ENCODE measurements at places on chromosomes 4 and X. TPM values are rescaled to one million over a fixed set of nuclear protein-coding genes. Genes with fewer than 3 reads are reported as not detected.

The NUDT6 gene
- 4.4 TPM for total RNA-seq

The XPNPEP2 gene
- 0.20 TPM for total RNA-seq

The GAGE12F gene
- 0.64 TPM for total RNA-seq

The BBS12 gene
- total RNA-seq = 0.98 TPM

The TRPC3 gene
- total RNA-seq = 0.42 TPM

The TMSB4X gene
- total RNA-seq = 5,292 TPM

The NUDT10 gene
- total RNA-seq = 0.47 TPM

The TRMT10A gene
- 4.5 TPM for total RNA-seq

The GPR50 gene
- not detected for total RNA-seq

The STATH gene
- not detected for total RNA-seq

The ATP1B4 gene
- not detected for total RNA-seq

The UXT gene
- total RNA-seq = 182 TPM

- no peaks in the 10 kb centered on the region for H3K27me3 ChIP-seq
- no peaks in the 10 kb centered on the region for H3K36me3 ChIP-seq
- H3K4me3 ChIP-seq = no peak overlapping the region
Measured at GRCh38 chr4:169811476-169811875, 53.7 kb upstream of the HPF1 start.

- H3K27ac ChIP-seq = peak overlapping the region; percentile 80
- peaks cover 16% of the 10 kb centered on the region for H3K4me1 ChIP-seq
- H3K4me3 ChIP-seq = no peak overlapping the region
- H3K36me3 ChIP-seq = no peaks in the 10 kb centered on the region
- DNase-seq = no peak
- no peaks in the 10 kb centered on the region for H3K27me3 ChIP-seq
Measured at GRCh38 chr4:185255868-185256267, 46.5 kb downstream of the SNX25 start.

- DNase-seq = no peak
- no peak overlapping the region for H3K4me3 ChIP-seq
- H3K27me3 ChIP-seq = no peaks in the 10 kb centered on the region
- no peak overlapping the region for H3K27ac ChIP-seq
- H3K36me3 ChIP-seq = no peaks in the 10 kb centered on the region
Measured at GRCh38 chr4:139808808-139809756, 143.5 kb downstream of the MGST2 start.

- peaks cover 3% of the 10 kb centered on the region for H3K27me3 ChIP-seq
- H3K27ac ChIP-seq = no peak overlapping the region
- DNase-seq = no peak
- H3K4me1 ChIP-seq = no peaks in the 10 kb centered on the region
Measured at GRCh38 chr4:119313237-119313636, 8.7 kb downstream of the FABP2 start.

DNA sequence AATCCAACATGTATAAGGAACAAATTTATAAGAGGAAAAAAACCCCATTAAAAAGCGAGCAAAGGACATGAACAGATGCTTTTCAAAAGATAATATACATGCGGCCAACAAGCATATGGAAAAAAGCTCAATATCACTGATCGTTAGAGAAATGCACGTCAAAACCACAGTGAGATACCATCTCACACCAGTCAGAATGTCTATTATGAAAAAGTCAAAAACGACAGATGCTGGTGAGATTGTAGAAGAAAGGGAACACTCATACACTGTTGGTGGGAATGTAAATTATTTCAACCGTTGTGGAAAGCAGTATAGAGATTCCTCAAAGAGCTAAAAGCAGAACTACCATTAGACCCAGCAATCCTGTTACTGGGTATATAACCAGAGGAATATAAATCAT lies 465.4 kb downstream of the TMA16 start:
- H3K4me3 ChIP-seq = no peak overlapping the region
- no peaks in the 10 kb centered on the region for H3K27me3 ChIP-seq
- H3K27ac ChIP-seq = no peak overlapping the region
- H3K36me3 ChIP-seq = no peaks in the 10 kb centered on the region

- no peaks in the 10 kb centered on the region for H3K27me3 ChIP-seq
- DNase-seq = no peak
- H3K4me3 ChIP-seq = no peak overlapping the region
- H3K4me1 ChIP-seq = no peaks in the 10 kb centered on the region
- H3K27ac ChIP-seq = no peak overlapping the region
Measured at GRCh38 chr4:153322791-153323190, 21.7 kb upstream of the MND1 start.

DNA sequence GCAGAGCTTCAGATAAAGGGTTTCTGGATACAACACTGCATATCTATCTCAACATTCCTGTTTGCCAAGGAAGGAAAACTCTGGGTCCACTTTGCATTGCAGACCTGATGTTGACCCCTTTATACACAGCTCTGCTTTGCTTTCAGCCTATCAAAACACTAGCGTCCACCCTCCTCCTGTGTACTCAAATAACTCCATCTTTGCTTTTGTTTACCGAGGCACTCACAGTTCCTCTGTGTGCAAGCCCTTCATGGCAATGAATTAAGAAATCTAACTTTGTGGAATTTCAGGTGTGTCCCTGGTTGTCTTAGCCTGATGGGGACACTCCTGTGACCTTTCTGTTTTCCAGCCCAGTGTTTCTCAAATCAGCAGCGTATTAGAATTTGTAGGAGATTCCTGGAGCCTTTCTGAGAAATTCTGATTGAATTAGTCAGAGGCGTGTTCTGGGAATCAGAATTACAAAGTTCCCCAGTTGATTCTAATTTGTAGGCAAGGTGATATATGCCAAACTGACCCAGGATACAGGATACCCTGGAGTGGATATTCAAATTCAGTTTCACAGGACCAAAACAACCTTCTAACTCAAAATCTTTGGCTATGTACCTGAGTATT lies 68.6 kb downstream of the DTHD1 start:
- DNase-seq = no peak
- H3K4me1 ChIP-seq = peaks cover 2% of the 10 kb centered on the region

- H3K4me1 ChIP-seq = no peaks in the 10 kb centered on the region
- no peaks in the 10 kb centered on the region for H3K27me3 ChIP-seq
- H3K4me3 ChIP-seq = no peak overlapping the region
Measured at GRCh38 chr4:42819863-42820514, 72.5 kb upstream of the GRXCR1 start.

DNA sequence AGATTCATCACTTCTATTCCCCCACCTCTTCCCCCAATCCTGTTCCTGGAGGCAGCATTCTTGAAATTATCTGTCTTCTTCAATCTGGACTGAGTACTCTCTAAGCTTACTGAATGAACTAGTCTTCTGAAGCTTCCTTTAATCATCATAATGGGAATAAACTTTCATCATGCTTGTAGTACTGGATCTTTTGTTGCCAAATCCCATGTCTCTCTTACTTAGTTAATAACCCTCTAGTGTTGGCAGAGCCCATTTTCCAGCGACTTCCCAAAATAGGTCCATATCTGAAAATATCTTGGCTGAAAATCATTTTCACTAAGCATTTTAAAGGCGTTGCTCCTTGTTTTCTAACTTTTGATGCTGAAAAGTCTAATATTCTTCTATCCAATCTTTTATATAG lies 39.6 kb downstream of the RPS6KA3 start:
- H3K4me1 ChIP-seq = no peaks in the 10 kb centered on the region
- peaks cover 14% of the 10 kb centered on the region for H3K36me3 ChIP-seq
- H3K27ac ChIP-seq = no peak overlapping the region
- no peak overlapping the region for H3K4me3 ChIP-seq
- DNase-seq = no peak
- H3K27me3 ChIP-seq = no peaks in the 10 kb centered on the region

GRCh38 chr4:107034091-107034995 lies 1.8 kb downstream of the DKK2 start:
- no peak overlapping the region for H3K4me3 ChIP-seq
- no peak for DNase-seq
- peaks cover 10% of the 10 kb centered on the region for H3K27me3 ChIP-seq
- no peak overlapping the region for H3K27ac ChIP-seq
- H3K36me3 ChIP-seq = no peaks in the 10 kb centered on the region

- no peaks in the 10 kb centered on the region for H3K27me3 ChIP-seq
- peak overlapping the region; percentile 92 for H3K27ac ChIP-seq
- DNase-seq = no peak
- peaks cover 20% of the 10 kb centered on the region for H3K36me3 ChIP-seq
- H3K4me3 ChIP-seq = peak overlapping the region; percentile 69
- H3K4me1 ChIP-seq = peaks cover 10% of the 10 kb centered on the region
Measured at GRCh38 chr4:1199556-1200331, 27.4 kb upstream of the SPON2 start.

GRCh38 chr4:148216866-148217814 lies 225.1 kb downstream of the NR3C2 start:
- H3K4me1 ChIP-seq = peaks cover 11% of the 10 kb centered on the region
- DNase-seq = no peak
- H3K36me3 ChIP-seq = no peaks in the 10 kb centered on the region
- H3K27ac ChIP-seq = peak overlapping the region; percentile 72
- H3K4me3 ChIP-seq = peak overlapping the region; percentile 39

DNA sequence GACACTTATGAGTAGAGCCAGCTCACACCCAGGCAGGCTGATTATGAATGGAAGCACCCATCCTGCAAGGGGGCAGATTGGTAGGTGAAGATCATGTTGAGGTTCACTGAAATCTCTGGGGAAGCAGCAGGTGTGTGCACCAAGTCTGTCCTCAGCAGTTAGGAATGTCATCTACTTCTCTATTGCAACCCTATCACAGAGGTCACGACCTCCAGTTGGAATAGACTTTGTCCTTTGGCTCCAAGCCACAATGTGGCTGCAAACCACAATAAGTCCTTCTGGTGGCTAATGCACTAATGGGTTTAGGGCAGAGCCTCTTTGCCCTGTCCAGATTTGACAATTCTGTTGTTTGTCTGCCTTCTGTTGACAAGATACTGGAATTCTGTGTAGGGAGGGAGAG lies 1056.7 kb downstream of the PCDH19 start:
- no peaks in the 10 kb centered on the region for H3K27me3 ChIP-seq
- no peak overlapping the region for H3K4me3 ChIP-seq
- H3K27ac ChIP-seq = no peak overlapping the region
- no peaks in the 10 kb centered on the region for H3K36me3 ChIP-seq

GRCh38 chr4:104896660-104897645 lies 249.7 kb upstream of the TET2 start:
- no peak overlapping the region for H3K4me3 ChIP-seq
- no peaks in the 10 kb centered on the region for H3K4me1 ChIP-seq
- no peak for DNase-seq
- H3K27ac ChIP-seq = no peak overlapping the region
- no peaks in the 10 kb centered on the region for H3K27me3 ChIP-seq
- no peaks in the 10 kb centered on the region for H3K36me3 ChIP-seq

- H3K4me3 ChIP-seq = no peak overlapping the region
- H3K27me3 ChIP-seq = no peaks in the 10 kb centered on the region
- no peaks in the 10 kb centered on the region for H3K4me1 ChIP-seq
- no peak for DNase-seq
- no peak overlapping the region for H3K27ac ChIP-seq
- H3K36me3 ChIP-seq = no peaks in the 10 kb centered on the region
Measured at GRCh38 chrX:43592597-43592996, 63.5 kb upstream of the MAOA start.

DNA sequence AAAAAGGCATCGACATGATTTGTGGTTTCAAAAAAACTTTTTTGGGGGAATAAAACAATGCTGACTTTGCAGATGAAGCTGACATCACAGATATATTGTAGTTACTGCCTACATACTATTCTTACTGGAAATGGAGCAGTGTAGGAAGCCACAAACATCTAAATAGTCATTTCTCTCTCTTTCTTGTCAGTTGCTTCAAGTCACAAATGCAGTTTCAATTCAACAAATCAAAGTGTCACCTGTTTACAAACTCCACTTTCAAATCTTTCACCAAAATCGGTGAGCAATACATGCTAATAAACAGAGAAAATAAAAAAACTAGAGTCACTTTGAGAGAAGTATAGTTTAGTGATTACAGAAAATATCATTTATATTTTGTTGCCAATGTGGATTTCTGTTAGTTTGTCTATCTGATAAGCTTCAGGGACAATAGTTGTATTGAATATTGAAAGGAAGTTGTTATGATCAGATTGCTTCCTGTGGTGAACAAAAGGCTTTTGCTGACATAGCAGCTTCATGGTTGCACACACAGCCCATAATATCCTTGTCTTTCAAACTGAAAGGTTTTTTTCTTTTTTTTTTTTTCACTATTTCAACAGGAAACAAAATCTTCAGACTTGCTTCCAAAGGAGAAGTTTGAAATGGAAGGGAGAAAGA lies 49.7 kb upstream of the PTPN13 start:
- H3K4me3 ChIP-seq = no peak overlapping the region
- no peak for DNase-seq
- H3K27ac ChIP-seq = peak overlapping the region; percentile 61
- H3K27me3 ChIP-seq = no peaks in the 10 kb centered on the region
- H3K4me1 ChIP-seq = no peaks in the 10 kb centered on the region

- H3K27ac ChIP-seq = peak overlapping the region; percentile 95
- no peaks in the 10 kb centered on the region for H3K27me3 ChIP-seq
- H3K4me3 ChIP-seq = no peak overlapping the region
- peaks cover 4% of the 10 kb centered on the region for H3K36me3 ChIP-seq
- DNase-seq = no peak
Measured at GRCh38 chrX:48541140-48541814, 1.8 kb downstream of the TBC1D25 start.

DNA sequence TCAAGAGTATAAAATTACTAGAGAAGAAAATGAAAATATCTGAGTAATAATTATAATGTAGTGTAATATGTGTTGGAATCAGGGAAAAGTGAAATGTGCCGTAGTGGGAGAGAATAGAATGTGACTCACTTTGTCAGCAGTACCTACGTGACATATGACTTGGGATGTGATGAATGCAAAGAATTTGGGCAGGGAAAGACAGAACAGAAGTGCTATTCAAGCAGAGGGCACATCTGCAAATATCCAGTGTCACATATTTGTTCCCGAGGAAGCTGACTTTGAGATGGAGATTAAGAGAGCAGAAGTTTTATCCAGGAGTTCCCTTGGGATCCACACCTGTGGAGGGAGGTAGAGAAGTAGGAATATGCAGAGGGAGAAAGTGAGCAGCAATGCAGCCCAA lies 69.3 kb upstream of the HS3ST1 start:
- DNase-seq = no peak
- H3K4me3 ChIP-seq = no peak overlapping the region
- no peaks in the 10 kb centered on the region for H3K27me3 ChIP-seq
- no peaks in the 10 kb centered on the region for H3K4me1 ChIP-seq
- H3K27ac ChIP-seq = no peak overlapping the region

- no peaks in the 10 kb centered on the region for H3K4me1 ChIP-seq
- no peak for DNase-seq
- H3K27ac ChIP-seq = no peak overlapping the region
- H3K27me3 ChIP-seq = no peaks in the 10 kb centered on the region
- no peaks in the 10 kb centered on the region for H3K36me3 ChIP-seq
Measured at GRCh38 chr4:166282081-166282770, 409.2 kb downstream of the TLL1 start.

- DNase-seq = no peak
- H3K4me3 ChIP-seq = no peak overlapping the region
- no peaks in the 10 kb centered on the region for H3K27me3 ChIP-seq
- no peak overlapping the region for H3K27ac ChIP-seq
- H3K36me3 ChIP-seq = no peaks in the 10 kb centered on the region
- H3K4me1 ChIP-seq = no peaks in the 10 kb centered on the region
Measured at GRCh38 chr4:164931551-164932324, 45.7 kb downstream of the TRIM61 start.

Measured in T-cell (primary cell).